Stimulated activated CD4-positive, alpha-beta T cell treated with anti-CD3 and anti-CD28 coated beads, Interleukin-1b, Interleukin-23, amount 100 ng/mL, for 1 hour (primary cell): ENCODE measurements at places on chromosomes 12 and 14.

GRCh38 chr14:36582011-36582873 lies at the start of gene NKX2-8:
NKX2-8 (minus strand) TSS chr14:36582614; CDS start chr14:36582389, 225 bp downstream.
- DNase-seq = no peak

DNA sequence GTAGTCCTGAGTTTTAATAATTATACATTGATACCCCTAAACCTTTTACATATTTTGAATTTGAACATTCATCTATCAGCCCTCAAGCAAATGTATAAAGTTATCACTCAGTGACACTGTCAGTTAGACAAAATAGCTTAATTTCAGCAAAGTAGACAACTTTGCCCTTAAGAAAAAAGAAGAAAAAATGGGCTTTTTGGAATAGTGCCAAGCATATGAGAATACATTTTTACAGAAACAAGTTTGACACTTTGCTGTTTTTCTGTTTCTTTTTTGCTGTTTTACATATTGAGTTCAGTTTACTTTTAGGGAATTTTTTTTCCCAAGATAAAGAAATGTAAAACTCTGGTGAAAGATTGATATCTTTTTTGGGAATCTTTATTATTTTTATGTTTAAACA lies 14.3 kb downstream of the TBK1 start:
- DNase-seq = no peak

DNA sequence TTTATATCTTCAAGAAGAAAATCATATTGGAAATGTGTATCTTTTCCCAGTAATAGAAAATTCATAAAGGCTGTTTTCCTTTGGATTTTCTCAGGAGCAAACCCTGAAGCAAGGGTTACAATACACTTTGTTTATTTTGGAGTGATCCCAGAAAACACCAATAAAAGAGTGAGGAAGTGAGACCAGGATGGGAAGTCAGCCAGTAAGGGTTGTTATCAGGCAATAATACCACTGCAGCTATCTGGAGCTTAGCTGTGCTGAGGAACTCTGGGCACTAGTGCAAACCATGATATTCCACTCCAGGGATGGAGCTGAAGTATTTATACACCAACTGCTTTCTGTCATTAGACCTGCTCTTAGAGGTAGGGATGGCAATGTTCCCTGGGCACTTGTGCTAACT lies 1002.3 kb downstream of the FLRT2 start:
- no peak for DNase-seq

- DNase-seq = no peak
Observed at GRCh38 chr12:96155781-96156180, 38.4 kb upstream of the ELK3 start.

DNA sequence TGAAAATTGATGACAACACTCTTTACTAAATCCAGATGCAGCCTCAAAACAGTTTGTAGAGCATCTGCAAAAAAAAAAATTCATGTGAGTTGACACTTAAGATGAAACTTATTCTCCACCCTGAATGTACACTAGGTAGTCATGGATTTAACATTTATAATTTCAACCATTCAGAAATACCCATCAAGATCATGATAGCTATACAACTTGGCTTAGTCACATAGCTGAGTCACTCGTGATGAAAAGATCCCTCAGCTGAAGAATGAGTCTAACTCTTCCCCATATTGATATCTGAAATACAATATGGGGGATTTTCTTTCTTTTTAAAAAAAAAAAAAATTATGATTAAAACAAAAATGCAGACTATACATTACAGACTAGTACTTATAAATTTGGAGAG lies 104.8 kb upstream of the PLEKHG7 start:
- DNase-seq = no peak

- DNase-seq = no peak
Observed at GRCh38 chr12:87784350-87784749, 244.9 kb downstream of the C12orf50 start.

- DNase-seq = no peak
Observed at GRCh38 chr12:23947395-23947794, 2.1 kb downstream of the SOX5 start.

- no peak for DNase-seq
Observed at GRCh38 chr14:39212034-39212433, 21.7 kb upstream of the MIA2 start.

DNA sequence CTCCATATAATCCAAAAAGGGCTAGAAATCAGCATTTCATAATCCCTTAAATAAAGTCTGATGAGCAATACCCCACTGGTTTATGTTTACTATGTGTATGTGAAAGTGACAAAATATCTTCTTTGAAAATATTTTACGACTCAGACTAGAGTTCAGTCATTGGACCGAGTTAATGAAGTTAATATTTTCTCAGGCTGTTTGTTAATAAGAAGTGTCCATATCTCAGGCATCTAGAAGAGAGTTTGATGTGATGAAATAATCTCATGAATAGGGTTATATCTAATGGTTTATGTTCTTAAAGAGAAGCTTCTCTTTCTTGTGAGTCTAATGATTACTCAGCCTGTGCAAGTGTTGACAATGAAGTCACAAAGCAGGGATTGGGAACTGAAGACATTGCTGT lies 51.8 kb downstream of the WIF1 start:
- DNase-seq = no peak

- DNase-seq = no peak
Observed at GRCh38 chr14:56149151-56149550, 30.9 kb downstream of the PELI2 start.

DNA sequence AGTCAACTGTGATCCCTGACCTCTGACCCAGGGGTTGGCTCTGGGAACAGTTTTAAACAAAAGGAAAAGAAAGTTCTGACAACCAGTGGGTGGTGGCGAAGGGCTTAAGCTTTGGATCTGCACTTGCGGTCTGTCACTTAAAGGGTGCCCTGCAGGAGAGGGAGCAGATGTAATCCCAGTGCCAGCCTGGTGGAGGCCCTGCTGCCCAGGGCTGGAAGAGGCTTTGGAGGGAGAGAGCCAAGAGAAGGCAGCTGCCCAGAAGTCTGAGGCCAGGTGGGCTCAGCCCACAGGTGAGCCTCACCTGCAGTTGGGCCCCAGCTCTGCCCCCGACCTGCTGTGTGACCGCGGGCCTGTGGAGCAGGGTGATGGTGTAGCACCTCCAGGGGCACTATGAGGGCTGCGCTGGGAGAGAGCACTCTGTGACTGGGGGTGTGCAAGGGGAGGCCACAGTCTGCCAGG lies 19.1 kb downstream of the SH2B3 start:
- DNase-seq = no peak

DNA sequence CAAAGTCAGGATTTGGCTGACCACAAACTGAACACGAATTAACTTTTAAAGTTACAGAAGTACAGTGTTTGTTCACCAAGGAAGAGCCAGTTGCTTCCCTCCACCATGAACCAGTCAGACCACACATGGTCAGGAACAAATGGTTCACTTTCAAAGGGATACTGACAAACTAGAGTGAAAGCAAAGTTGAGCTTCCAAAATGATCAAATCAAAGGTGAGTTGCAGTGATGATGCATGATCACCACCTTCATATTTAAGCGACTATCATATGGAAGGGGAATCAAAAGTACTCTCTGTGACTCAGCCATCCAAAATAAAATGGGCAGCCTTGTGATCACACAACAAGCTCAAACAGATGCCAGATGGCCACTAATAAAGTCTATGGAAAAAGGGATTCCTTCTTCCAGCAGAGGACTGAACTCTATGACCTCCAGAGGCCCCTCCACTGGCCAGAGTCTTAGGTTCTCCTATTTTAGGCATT lies 13.1 kb downstream of the NT5DC3 start:
- no peak for DNase-seq

GRCh38 chr12:127613056-127613455 lies 653.9 kb upstream of the TMEM132C start:
- DNase-seq = no peak

DNA sequence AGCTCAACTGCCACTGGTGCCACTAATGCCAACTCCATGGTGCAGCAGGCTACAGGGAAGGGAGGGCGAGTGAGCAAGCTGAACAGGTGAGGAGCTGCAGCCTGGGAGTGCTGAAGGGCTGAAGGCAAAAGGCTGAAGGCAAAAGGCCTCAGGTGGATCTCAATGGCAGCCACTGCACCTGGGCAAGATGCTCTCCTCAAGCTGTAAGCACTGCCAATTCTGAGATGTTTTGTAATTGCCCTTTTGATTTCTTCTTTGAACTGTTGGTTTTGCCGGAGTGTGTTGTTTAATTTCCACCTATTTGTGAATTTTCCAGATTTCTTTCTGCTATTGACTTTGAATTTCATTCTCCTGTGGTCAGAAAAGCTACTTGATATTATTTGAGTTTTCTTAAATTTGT lies 97.6 kb downstream of the PIK3C2G start:
- DNase-seq = no peak

- DNase-seq = no peak
Observed at GRCh38 chr14:44384093-44384492, 123.0 kb downstream of the FSCB start.

DNA sequence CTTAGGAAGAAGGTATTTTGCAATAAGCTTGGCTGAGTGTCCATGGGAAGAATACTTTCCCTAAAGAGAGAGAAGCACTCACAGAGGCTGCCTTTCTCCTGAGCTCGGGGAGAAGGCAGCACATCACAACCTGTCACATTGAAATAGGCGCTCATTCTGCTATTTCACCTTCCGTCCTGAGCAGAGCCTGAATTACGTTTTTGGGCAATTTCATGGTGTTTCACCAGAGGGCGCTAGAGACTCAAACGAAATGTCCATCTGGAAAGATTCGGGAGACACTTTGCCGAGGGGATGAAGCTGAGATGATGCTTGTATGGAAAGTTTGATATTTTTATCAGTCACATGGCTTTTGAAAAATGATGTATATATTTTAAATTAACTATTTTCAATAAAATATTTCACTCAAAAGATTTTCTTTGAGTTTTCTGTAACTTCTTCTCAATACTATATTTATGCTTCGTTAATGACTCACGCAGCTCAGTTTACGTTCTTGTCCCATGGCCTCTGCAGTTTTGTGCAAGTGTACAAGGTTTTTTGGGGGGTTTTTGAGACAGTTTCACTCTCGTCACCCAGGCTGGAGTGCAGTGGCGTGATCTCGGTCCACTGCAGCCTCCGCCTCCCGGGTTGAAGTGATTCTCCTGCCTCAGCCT lies 17.4 kb upstream of the B4GALNT3 start:
- DNase-seq = no peak

DNA sequence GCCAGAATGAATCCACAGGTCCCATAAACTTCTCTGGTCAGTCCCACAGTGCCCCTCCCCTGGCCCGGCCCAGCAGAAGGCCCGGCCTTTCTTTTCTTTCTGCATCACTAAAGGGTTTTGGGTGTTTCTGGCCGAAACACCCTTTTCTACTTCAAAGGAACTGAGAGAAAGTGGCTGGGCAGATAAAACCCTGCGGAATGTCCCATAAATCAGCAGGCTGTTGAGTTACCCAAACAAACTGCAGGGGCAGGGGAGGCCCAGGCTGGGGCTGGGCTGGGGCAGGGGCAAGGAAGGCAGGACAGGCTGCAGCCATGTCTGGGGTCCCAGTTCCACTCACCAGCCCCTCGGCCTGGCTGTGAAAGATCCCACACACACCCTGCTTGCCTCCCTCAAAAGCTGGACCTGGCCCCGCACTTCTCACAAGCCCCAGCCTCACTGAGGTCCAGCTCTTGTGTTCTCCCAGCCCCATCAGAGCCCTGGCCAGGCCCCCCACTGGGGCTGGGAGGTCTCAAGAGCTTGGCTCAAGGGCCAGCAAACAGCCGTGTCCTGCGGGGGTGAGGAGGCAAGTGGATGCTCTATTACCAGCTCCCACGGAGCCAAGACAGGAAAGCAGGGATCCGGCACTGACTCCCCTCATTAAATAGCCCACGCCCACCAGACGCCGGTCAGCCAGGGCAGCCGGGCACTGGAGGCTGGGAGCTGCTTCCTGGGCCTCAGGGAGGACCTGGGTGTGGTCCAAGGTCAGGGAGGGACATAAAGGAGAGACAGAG lies 41.9 kb downstream of the CCNK start:
- no peak for DNase-seq

GRCh38 chr12:15268927-15269552 lies 47.8 kb upstream of the RERG start:
- no peak for DNase-seq

DNA sequence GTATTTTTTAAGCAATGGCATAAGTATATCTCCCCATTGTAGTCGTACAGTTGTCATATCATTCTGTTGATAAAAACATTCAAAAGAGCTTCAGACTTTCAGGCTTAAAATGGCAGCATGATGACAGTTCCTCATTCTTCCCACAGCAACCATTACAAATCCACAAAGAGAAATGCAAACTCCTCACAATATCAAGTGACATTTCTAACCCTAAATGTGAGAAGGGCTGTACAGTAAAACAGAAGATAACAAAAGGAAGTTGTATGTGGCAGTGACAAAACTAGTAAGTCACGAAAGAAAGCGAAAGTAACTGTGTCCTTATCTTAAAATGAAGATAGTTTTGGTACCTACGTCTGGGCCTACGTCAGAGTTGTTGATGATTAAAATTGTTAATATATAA lies 46.7 kb downstream of the GXYLT1 start:
- no peak for DNase-seq
